ENCODE measurements at places on chromosomes 12 and 14.

- peaks cover 19% of the 10 kb centered on the region for H3K27me3 ChIP-seq
- no peak for DNase-seq
- peaks cover 13% of the 10 kb centered on the region for H3K4me1 ChIP-seq
- H3K27ac ChIP-seq = no peak overlapping the region
These were observed 1.2 kb downstream of the PTPRO start for GRCh38 chr12:15323480-15323879.

DNA sequence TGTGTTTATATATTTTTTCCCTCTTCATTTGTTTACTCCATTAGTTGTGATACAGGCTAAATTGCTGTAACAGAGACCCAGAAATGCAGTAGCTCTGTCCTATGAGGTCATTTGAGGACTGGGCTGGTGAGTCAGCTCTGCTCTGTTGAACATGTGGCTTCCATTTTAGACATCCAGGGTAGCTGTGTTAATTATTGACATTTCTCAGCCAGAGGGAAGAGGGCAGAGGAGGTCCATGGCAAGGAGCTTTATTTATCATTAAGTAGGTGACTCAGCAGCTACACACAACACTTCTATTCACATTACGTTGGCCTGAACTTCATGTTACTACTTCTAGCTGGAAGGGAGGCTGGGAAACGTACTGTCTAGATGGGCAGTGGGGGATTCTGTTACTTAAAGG, 85.4 kb downstream of the PTCSC3 start:
- no peak overlapping the region for H3K4me3 ChIP-seq
- H3K36me3 ChIP-seq = no peaks in the 10 kb centered on the region
- H3K27me3 ChIP-seq = no peaks in the 10 kb centered on the region
- no peak overlapping the region for H3K27ac ChIP-seq

- peaks cover 89% of the 10 kb centered on the region for H3K4me1 ChIP-seq
- H3K36me3 ChIP-seq = no peaks in the 10 kb centered on the region
- peak; percentile 86 for DNase-seq
- H3K27me3 ChIP-seq = no peaks in the 10 kb centered on the region
- peak overlapping the region; percentile 78 for H3K27ac ChIP-seq
These were observed 119.4 kb downstream of the SAMD4A start for GRCh38 chr14:54686219-54686870.

DNA sequence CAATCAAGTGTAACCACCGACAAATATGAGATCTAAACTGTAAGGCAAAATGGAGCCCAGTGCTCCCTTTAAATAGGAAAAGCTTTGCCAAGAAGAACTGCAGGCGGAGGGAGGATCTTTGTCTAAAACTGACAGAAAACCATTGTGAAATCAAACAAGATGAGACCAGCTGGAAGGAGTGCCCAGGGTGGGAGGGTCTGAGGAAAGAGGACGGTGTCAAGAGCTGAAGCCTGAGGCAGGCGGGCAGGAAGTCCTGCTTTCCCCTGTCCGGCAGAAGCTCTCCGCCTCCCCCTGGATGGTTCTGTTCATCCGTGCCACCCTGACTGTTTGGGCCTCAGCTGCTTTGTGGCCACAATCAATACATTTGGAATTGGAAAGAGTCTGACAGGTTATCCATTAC, 37.5 kb downstream of the CDC42BPB start:
- H3K4me3 ChIP-seq = no peak overlapping the region
- no peaks in the 10 kb centered on the region for H3K36me3 ChIP-seq
- peaks cover 61% of the 10 kb centered on the region for H3K4me1 ChIP-seq
- H3K27me3 ChIP-seq = no peaks in the 10 kb centered on the region
- no peak overlapping the region for H3K27ac ChIP-seq

GRCh38 chr14:23518709-23519108, 32.9 kb downstream of the ZFHX2 start:
- no peak overlapping the region for H3K27ac ChIP-seq
- H3K4me3 ChIP-seq = no peak overlapping the region
- no peak for DNase-seq
- no peaks in the 10 kb centered on the region for H3K4me1 ChIP-seq
- no peaks in the 10 kb centered on the region for H3K27me3 ChIP-seq
- no peaks in the 10 kb centered on the region for H3K36me3 ChIP-seq

GRCh38 chr14:100088226-100088625, 23.0 kb downstream of the EVL start:
- no peak overlapping the region for H3K4me3 ChIP-seq
- no peak overlapping the region for H3K27ac ChIP-seq
- no peaks in the 10 kb centered on the region for H3K27me3 ChIP-seq
- H3K4me1 ChIP-seq = no peaks in the 10 kb centered on the region
- no peak for DNase-seq

GRCh38 chr12:114955414-114956014, 271.5 kb upstream of the TBX3 start:
- no peak overlapping the region for H3K4me3 ChIP-seq
- no peaks in the 10 kb centered on the region for H3K36me3 ChIP-seq
- H3K27ac ChIP-seq = no peak overlapping the region
- no peaks in the 10 kb centered on the region for H3K27me3 ChIP-seq
- no peaks in the 10 kb centered on the region for H3K4me1 ChIP-seq

DNA sequence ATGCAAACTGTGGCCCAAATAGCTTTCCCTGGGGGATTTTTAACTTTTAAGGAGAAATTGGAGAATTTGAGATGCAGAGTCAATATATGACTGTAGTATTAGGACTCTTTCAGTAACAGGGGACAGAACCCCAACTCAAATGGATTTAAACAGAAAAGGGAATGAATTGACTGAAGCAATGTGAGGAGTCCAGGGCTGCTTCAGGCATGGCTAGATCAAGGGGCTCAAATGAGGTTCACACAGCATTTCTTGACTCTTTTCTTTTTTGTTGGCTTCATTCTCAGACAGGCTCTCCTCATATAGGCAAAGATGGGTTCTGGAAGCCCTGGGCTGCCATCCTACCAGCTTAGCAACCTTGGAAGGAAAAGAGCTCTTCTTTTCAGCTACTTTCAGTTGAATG, 13.6 kb downstream of the HNF1A start:
- H3K36me3 ChIP-seq = no peaks in the 10 kb centered on the region
- peaks cover 12% of the 10 kb centered on the region for H3K27me3 ChIP-seq
- no peak overlapping the region for H3K4me3 ChIP-seq

DNA sequence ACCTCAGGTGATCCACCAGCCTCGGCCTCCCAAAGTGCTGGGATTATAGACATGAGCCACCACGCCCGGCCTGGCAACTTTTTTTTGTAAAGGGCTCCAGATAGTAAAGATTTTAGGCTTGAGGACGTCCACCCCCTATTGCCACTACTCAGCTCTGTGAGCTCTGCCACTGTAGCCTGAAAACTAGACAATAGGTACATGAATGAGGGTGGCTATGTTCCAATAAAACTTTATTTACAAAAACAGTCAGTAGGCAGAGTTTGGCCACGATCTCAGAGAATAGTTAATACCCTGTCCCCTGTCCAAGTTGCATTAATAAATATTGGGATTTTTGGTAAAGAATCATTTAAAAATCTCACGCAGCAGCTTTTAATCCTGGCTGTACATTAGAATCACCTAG, 90.1 kb downstream of the FOXN4 start:
- H3K27me3 ChIP-seq = no peaks in the 10 kb centered on the region
- H3K4me1 ChIP-seq = no peaks in the 10 kb centered on the region
- H3K36me3 ChIP-seq = peaks cover 98% of the 10 kb centered on the region
- DNase-seq = no peak
- no peak overlapping the region for H3K4me3 ChIP-seq
- H3K27ac ChIP-seq = no peak overlapping the region

DNA sequence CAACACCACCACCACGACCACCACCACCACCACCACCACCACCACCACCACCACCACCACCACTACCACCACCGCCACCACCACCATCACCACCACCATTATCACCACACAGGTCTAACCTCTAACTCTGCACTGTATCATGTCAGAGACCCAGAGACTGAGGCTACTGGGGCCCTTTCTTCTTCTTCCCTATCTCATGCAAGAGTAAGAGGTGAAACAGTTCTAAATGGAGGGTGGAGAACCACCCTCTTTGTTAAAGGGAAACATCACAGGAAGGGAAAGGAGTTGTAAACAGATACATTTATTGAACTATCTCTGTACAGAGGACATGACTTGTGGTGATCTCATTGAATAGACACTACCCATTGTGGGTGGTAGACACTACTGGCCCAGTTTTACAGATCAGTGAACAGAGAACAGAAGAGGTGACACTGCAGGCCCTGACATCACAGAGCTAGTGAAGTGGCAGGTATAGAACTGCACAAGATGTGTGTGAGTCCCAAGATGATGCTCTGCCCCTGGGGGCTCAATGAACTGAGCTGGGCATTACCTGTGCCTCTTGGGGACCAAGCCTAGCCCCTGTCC, 91.6 kb downstream of the FOXN3 start:
- H3K4me3 ChIP-seq = no peak overlapping the region
- no peaks in the 10 kb centered on the region for H3K4me1 ChIP-seq
- no peaks in the 10 kb centered on the region for H3K27me3 ChIP-seq
- H3K27ac ChIP-seq = no peak overlapping the region

DNA sequence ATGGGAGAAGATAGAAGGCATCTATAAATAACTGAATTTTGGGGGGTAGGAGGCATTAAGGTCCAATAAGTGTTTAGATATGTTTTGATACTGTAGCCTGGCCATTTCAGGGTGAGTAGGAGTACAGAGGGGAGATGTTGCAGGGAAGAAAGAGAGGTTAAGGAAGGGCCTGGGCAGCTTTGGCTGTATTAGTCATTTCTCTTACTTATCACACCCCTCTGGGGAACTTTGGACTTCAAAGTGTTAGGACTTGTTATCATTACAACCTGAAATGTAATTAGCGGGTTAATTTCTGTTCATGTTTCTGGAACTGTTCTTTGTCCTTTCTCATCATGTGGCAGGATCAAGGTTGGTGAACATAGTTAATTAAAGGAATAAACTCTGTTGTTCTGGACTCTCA, 40.3 kb downstream of the SUSD6 start:
- H3K36me3 ChIP-seq = no peaks in the 10 kb centered on the region
- H3K27ac ChIP-seq = peak overlapping the region; percentile 29
- peaks cover 80% of the 10 kb centered on the region for H3K4me1 ChIP-seq
- no peaks in the 10 kb centered on the region for H3K27me3 ChIP-seq
- H3K4me3 ChIP-seq = no peak overlapping the region
- DNase-seq = no peak

Measured in tibial artery (tissue), 4 donors.